ENCODE measurements at places on chromosomes 1 and 21.

- DNase-seq = no peak
Measured at GRCh38 chr1:68493193-68493592, 3.7 kb downstream of the DEPDC1 start.

- DNase-seq = no peak
Measured at GRCh38 chr1:197659171-197659570, 116.1 kb downstream of the DENND1B start.

DNA sequence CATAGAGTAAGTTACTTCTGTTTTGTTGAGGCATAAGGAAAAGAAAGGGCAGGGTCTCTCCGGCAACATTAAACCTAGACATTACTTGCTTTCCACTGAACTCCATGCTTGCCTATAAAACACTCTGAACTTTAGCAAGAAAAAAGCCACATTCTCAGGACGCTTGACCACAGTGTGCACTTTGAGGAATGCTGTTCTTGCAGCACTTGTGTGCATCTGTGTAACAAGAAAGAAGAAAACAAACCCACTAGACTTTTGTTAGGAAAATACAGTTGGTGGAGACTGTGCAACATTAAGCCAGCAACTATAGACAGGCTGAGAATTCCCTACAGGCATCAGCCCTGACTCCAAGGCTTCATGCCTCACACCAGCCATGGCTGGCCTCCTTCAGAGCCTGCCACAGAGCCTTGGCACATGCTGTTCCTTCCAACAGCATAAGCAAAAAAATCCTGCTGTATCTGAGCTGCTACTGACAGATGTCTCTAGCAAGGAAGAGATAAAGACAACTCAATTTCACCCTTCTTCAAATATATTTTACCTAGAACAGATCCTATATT, 5.8 kb downstream of the PDZK1 start:
- DNase-seq = no peak

DNA sequence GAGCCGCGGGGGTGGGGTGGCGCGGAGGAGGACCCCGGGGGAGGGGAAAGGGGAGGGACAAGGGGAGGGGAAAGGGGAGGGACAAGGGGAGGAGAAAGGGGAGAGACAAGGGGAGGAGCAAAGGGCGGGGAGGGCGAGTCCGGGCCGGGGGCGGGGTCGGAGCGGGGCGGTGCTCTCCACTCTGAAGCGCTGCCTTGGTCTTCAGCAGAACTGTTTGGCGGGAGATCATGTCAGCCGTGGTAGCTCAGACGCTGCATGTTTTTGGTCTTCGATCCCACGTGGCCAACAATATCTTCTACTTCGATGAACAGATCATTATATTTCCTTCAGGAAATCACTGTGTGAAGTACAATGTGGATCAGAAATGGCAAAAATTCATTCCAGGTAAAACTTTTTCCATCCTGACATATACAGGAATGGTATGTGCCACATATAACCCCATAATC, 420 bp downstream of the CFAP57 start:
- no peak for DNase-seq

GRCh38 chr1:219566951-219567947, 45.7 kb downstream of the ZC3H11B start:
- no peak for DNase-seq

- no peak for DNase-seq
Measured at GRCh38 chr1:26031611-26032220, 10.1 kb downstream of the EXTL1 start.

DNA sequence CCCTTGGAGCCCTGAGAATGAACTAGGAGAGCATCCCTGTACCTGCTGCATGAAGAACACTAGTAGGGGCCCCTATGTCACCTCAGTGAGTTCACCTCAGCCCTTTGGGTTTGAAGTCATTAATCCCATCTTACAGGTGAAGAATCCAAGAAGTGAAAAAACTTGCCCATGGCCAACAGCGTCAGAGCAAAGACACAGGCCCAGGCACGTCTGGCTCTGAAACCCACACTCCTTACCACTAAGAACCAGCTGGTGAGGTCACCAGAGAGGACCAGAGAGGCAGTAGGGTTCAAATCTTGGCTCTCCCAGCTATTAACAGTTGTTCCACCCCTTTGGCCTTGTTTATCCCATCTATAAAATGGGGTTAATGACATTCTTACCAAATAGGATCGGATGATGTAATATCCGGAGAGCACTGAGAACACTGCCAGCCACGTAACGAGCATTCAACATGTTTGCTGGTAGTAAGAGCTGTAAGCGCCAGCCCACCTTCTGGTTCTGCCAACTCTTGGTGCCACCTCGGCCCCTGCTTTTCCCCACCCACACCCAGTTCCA, 8.8 kb downstream of the MATN1 start:
- DNase-seq = no peak

GRCh38 chr21:38112219-38112789, 144.5 kb upstream of the KCNJ15 start:
- DNase-seq = no peak

DNA sequence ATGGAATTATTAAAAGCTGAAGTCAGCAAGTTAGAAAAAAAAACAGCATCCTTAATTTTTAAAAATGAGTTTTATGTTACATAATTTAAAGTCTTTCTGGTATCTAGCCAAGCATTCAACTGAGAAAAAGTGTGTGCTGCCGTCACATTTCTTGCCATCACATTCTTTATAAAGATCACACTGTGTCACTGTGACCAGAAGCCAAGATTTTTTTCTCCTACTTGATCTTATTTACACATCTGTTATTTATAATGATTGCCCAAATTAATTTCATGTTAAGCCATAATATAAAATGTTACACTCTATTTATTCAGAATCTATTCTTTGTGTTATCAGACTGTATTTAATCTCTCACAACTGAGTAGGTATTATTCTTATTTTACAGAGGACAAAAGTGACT, 1603.7 kb downstream of the PLA2G4A start:
- no peak for DNase-seq

DNA sequence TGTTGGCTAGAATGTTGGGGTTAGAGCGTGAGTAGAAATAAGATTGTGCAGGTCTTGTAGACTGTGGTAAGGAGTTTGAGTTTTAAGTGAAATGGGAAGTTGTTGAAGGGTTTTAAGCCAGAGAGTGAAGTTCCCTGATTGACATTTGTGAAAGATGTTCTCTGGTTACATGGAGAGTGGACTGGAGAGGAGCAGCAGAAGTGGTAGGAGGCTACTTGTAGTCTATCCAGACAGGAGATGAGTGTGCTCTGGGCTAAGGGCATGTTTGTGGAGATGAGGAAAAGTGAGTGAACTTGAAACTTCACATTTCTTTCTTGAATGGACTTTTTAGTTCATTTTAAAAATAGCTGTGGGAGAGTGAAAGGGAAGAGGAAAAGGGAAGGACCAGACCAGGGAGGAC, 37.0 kb downstream of the F3 start:
- DNase-seq = no peak

DNA sequence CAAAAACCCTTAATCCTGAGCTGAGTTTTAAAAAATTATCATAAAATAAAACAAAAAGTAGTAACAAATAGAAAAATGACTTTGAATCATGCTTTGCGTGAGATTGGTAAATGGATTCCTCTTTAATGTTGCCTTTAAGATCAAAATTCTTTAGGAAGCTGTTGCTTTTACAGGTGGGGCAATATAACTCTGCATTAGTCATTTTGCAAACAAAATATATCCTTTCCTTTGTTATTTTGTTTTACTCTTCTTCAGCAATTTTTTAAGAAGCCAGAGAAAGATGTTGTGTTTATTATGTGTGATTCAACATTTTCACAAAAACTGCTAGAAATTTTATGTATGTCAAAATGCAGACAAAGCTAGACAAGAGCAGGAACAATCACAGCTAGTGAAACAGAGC, 50.0 kb downstream of the MARK1 start:
- DNase-seq = no peak

GRCh38 chr1:29772584-29773100, 536.3 kb downstream of the PTPRU start:
- DNase-seq = no peak

GRCh38 chr1:157136133-157136532, 2.1 kb downstream of the ETV3 start:
- no peak for DNase-seq

- DNase-seq = peak; percentile 85
Measured at GRCh38 chr1:89635825-89636815, 3.2 kb downstream of the LRRC8C start.

DNA sequence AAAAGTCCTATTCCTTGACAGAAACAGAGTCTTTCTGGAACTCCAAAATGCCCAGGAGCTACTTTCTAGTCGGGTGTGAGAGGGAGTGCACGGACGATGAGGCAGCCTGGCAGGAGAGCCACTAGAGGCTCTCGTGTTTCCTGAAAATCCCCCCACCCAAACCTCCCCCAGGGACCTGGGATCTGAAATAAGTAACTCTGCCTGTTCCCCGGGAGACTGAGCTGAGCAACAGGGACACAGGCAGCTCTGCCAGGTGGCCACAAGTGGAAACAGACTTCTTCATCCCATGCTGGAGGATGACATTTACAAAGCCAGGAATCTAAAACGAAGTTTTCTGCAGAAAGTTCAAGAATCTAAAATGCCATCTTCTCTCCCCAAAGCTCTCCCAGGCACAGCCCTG, 77.1 kb downstream of the ITPKB start:
- DNase-seq = no peak

- DNase-seq = no peak
Measured at GRCh38 chr1:111743679-111744101, 4.5 kb upstream of the INKA2 start.

- DNase-seq = no peak
Measured at GRCh38 chr1:118486199-118486598, 301.2 kb upstream of the SPAG17 start.

DNA sequence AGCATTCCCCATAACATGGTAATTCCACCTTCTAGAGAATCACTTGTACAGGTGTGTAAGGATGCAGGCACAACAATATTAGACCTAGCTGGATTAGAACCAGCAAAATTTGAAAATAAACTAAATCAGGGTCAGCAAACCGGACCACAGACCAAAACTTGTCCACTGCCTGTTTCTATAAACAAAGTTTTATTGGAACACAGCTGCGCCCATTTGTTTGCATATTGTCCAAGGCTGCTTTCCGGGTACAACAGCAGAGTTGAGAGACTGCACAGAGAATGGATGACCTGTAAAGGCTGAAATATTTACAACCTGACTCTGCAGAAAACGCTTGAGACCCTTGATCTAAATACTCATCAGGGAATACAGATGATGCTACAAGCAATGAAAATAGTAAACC, 73.6 kb upstream of the SLC45A1 start:
- DNase-seq = no peak

DNA sequence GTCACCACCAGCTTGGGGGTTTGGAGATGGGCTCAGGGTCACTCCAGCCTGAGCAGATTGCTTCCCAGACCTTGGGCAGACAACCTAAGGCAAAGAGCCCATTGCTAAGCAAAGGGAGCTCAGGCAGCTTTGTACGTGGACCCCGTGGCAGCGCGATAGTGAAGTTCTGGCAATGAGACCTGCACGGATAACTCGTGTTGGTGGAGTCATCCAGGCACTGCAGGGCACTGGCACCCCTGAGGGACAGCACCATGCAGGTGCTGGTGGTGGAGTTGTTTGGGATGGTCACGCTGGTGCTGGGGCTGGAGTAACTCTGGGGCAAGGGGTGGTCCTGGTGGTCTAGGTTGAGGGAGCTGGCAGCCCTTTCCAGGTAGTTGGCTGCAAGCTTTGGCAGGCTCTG, 13.6 kb upstream of the HSPG2 start:
- DNase-seq = no peak

- no peak for DNase-seq
Measured at GRCh38 chr1:56424744-56425493, 154.4 kb downstream of the PLPP3 start.

GRCh38 chr1:151992303-151993083, 1.2 kb downstream of the S100A10 start:
- DNase-seq = peak; percentile 97

DNA sequence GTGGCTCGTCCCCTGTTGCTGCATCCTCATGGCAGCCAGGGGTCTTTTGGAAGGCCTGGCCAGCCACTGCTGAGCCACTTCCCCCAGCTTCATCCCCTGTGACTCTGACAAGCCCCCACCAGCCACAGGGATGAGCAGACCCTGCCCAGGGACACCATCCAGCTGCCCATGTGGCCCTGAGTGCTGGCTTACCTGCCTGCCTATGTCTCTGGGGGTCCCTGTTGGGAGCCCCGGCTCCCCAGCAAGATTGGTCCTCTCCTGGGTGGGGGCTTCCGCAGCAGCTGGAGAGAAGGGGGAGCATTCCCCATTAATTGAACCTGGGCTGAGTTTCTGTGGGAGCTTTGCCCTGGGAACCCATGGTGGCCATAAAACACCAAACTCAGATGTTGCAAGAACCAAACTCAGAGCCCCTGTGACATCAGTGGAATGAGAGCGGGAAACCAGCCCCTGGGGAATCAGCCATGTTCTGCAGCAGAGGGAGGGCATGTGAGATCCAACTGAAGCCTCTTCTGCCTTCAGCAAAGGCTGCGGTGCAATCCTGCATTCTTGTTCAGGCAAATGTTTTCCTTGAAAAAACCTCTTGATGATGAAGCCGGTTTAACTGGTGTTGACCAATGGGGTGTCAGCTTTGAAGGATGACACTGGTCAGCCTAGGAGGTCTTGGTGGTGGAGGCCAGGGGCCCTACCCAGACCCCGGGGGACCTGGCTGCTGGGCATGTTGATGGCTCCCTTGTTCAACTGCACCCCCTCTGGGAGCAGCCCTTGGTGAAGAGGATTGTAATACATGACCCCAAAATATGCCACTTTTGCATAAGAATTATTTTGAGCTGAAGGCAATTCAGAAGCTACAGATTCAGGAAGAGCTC, 28.3 kb upstream of the COL18A1 start:
- no peak for DNase-seq

DNA sequence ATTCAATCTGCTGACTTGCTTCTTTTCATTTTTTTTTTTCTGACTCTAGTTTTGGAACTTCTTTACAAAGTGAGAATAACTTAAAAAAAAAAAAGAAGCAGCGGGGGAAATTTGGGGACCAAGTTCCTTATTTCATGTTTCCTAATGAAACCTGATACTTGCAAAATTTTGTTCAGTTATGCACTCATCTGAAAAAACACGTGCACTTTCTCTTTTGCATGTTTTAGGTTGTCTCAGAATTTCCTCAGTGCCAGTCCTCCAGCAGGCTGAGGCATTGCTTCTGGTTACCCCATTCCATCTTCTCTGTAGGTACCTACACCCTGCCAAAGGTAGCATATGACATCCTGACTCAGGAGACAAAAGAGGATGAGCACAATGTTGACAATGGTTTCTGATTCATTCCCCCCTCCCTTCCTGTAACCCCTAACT, 299.7 kb downstream of the GRIK1 start:
- DNase-seq = no peak

DNA sequence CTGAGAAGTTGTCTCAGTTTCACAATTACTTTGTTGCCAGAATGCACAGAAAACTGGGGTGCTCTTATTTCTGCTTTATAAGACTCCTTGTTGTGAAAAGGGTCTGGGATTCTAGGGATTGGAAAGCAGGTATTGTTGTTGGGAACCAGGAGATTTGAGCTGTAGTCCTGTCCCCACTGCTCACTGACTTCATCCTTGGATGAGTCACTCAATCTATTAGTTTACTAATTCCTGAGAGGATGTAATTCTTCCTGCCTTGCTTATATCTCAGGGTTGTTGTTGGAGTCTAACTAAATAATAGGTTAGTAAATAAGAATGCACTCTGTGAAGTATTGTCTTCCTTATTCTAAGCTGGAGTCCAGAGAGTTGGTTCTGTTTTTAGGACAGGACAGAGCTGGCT, 172.5 kb upstream of the GALNT2 start:
- DNase-seq = no peak

Data from PC-9 (cell line).